ENCODE measurements at places on chromosomes 11 and 22.

- DNase-seq, result no peak
Measured at GRCh38 chr11:128802358-128802981, 64.6 kb downstream of the KCNJ1 start.

GRCh38 chr11:118689503-118689851 is 10.0 kb upstream of the TREH start:
- DNase-seq, result no peak

GRCh38 chr11:61731952-61732675 is 20.3 kb upstream of the MYRF start:
- no peak for DNase-seq

GRCh38 chr11:116466191-116466590 is 306.6 kb downstream of the BUD13 start:
- no peak for DNase-seq

DNA sequence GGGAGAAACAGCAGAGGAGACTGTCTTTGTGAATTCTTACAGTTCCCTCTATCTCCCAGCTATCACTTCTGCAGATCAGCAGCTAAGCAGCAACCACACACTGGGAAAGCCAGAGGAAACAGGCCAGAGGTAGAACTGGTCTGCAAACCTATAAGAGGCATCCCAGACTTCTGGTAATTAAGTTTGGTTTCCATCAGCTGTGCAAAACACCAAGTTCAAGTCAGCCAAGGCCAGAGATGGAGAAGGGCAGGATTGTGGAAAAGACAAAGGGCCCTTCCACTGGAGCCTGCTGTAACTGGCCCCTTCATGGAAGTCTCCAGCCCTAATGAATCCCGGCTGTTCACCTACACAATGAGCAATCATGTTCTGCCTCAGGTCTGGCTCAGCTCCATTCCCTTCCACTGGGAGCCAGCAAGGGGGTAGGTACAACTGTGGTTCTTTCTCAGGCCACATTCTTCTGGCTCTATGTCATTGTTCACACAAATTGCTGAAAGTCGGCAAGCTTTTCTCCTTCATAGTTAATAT is 4.6 kb upstream of the PAMR1 start:
- no peak for DNase-seq

DNA sequence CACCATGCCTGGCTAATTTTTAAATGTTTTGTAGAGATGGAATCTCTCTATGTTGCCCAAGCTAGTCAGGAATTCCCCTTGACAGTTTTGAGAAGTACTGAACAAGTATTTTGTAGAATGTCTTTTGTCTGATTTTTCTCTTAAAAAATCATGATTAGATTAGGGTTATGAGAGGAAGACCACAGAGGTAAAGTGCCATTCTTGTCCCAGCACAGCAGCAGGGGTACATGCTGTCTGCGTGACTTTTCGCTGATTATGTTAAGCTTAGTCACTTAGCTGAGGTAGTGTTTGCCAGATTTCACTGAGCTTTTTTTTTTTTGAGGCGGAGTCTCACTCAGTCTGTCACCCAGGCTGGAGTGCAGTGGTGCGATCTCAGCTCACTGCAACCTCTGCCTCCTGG is 13.6 kb upstream of the NUP160 start:
- DNase-seq, result no peak

- DNase-seq, result no peak
Measured at GRCh38 chr11:60857378-60858232, 1.9 kb upstream of the PTGDR2 start.

DNA sequence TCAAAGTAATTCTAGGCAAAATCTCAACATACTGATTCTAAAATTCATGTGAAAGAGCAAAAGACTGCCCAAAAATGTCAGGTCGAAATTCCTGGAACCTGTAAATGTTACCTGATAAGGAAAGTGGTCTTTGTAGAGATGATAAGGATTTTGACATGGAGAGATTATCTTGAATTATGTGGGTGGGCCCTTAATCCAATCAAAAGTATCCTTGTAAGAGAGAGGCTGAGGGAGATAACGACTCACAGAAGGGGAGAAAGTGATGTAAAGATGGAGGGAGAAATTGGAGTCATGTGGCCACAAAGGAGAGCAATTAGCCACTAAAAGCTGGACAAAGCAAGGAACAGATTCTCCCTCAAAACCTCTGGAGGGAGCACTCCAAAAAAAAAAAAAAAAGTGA is 20.5 kb downstream of the RRM1 start:
- DNase-seq, result no peak

DNA sequence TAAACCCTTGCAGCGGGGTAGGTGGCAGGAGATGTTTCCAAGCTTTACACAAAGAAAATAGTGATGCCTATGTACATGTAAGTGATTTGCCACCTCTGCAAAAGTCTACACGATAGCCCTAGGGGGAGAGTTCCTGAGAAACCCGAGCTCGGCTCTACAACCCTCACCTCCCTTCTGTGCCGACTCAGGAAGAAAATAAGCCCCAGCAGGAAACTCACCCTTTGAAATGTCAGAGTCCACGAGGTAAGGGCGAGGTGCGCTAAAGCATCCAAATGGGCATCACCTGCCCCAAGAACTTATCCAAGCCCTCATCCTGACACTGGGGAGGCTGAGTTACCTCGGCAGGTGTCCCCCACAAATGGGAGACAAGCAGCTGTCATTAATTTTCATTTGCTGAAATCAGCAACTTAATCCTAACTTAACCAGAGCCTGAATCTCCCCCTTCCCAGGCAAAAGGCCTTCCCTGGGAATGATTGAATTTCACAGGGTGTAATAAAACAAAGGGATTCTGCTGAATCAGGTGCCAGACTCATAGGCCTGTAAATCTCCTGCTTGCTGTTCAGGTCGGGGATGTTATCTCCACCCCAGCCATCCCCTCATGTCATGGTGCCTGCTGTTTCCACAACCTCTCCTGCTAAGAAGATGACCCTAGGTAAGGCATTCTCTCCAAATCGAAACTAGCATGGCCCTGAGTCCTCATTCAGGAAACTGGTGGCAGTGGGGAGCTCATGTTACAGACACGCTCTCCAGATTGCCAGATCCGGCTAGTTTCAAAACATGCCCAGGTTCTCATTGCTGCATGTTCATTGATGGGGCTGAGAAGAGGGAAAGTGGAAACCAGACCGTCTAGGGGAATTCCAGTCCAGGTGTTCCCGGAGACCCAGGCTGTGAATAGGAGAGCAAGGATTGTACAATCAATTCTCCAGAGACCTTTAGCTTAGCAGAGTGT is 105.3 kb upstream of the KIRREL3 start:
- DNase-seq, result no peak

Data from CD4-positive, alpha-beta T cell treated with Interleukin-21 for 1 hour (primary cell).